Cardiac fibroblast (primary cell): ENCODE measurements at places on chromosomes 4 and X.

DNA sequence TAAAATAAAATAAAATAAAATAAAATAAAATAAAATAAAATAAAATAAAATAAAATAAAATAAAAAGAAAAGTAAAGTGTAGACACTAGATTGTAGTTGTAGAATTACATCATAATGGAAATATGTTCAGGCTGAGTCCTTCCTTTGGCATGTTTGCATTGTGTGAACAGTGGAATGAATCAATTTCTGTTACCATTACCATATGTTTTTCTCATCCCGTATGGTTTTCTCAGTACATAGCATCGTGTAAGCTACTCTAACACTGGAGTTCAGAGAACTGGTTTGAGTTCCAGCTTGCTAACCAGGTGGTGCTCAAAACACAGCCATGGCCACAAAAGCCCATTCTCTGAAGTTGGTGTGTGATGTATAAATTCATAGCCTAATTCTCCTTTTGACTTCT lies 45.9 kb downstream of the USP11 start:
- peak; percentile 65 for DNase-seq

DNA sequence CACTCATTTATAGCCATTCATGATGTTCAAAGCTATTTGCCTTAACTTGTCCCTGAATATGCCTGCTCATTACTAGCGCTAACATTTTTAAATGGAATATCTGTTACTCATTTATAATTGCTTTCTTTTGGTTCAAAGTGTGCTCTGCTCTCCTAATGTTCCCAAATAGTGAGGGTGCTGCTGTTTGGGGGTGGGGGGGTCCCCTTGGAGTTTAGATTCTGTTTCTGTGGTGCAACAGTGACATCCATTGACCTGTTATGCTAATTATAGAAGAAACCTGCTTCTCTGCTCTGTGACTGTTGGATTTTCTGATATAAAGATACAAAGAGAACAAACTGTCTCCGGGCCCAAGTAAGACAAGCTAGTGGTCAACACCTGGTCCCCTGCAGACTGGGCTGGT lies 222.4 kb downstream of the SHROOM3 start:
- no peak for DNase-seq

DNA sequence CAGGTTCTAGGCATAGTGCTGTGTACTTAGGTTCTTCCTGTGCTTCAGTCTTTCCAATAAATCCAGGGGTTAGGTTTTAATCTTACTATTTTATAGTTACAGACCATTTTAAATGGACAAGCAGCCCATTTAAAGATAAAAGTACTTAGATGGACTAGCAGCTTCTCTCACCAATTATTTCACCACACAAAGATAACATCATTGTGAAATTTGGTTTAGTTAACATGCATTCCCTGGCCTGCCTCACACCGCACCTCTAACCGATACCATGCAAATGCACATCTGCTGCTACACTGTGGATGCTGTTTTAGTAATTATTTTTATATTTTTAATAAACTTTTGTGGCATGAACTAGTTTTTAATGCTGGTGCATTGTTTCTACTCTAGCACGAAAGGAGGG lies 252.6 kb downstream of the RAPGEF2 start:
- DNase-seq: no peak

DNA sequence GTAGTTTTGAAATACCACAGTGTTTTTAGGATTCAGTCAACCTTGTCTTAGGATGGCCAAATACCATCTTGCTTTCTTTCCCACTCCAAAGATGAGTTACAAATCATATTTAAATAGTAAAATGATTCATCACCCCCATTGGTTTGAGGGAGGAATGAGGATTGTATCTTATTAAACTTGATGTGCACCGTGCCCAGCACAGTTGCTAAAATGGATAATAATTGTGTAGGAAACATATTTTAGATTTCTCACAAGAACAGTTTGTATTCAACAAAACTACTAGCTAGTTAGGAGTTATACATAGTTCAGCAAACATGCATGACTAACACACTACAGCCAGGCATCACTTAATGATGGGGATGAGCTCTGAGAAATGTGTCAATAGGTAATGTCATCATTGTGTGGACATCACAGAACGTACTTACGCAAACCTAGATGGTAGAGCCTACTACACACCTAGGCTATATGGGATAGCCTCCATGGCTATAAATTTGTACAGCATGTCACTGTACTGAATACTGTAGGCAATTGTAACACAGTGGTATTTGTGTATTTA lies 245.4 kb downstream of the FBXW7 start:
- DNase-seq: no peak

- peak; percentile 36 for DNase-seq
These were observed 1025.0 kb upstream of the PCDH10 start for GRCh38 chr4:132123870-132124623.

GRCh38 chr4:153639833-153640802 lies 44.0 kb upstream of the TLR2 start:
- DNase-seq: no peak

DNA sequence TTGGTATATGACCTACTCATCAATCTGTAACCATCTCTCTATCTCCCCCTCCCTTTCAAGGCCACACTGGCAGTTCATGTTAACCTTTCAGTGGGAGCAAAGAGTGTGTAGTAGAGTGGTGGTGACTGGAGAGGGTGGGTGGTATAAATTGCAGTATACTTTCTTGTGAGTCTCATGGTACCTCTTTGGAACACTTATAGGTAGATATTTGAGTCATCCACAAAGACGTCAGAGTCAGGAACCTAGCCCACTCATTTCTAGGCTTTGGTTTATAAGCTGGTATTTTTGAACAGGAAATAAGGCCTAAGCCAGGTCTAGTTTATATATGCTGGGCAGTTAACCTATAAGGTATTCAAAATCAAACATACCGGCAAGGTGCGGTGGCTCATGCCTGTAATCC lies 36.3 kb downstream of the RLIM start:
- no peak for DNase-seq
